Cardiac septum (tissue), 1 donor: ENCODE measurements at places on chromosomes 1 and 21.
A peak's percentile ranks its signal among the peaks of the same experiment; 100 is the strongest.

- no peak for DNase-seq
These were observed 426.7 kb upstream of the RUNX1 start for GRCh38 chr21:35475762-35476161.

DNA sequence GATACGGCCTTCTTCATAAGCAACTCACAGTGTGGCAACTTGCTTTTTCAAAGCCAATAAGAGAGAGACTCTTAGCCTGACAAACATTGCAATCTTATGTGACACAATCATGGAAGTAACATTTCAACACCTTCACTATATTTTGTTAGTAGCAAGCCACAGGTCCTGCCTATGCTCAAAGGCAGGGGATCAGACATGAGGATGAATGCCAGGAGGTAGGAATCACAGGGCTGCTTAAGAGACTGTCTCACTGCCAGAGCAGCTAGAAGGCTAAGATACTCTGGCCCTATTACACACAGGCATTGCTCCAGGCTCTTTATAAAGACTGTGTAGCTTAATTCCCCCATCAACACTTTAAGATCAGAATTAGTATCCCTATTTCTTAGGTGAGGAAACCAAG lies 236.2 kb upstream of the KAZN start:
- DNase-seq: no peak

DNA sequence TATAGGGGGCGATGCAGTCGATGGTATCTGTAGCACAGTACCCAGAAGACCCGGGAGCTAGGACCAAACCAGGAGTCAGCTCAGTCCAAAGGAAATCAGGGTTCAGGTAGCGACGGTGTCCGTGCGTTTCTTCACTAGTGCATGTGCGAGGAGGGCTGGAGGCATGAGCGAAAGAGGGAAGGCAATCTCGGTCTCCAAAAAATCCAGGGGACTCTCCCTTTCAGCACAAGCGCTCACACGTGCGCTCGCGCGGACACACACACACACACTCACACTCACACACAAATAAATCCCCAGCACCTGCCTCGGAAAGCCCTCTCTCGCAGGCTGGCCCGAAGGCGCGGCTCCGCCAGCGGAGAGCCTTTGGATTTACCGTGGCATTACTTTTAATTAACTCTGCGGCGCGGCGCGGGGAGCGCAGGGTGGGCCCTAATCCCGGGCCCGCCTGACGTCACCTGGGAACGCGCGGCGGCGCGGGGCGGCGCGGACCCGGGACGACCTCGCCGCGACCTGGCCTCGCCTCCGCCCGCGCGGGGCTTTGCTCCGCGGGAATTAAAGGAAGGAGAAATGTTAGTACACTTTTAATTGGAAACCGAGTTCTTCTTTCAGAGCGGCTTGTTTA lies 121.2 kb downstream of the LMX1A start:
- DNase-seq: no peak

- no peak for DNase-seq
These were observed 51.9 kb upstream of the SYNC start for GRCh38 chr1:32754317-32755097.

- no peak for DNase-seq
These were observed 40.2 kb upstream of the QSOX1 start for GRCh38 chr1:180114396-180114945.

DNA sequence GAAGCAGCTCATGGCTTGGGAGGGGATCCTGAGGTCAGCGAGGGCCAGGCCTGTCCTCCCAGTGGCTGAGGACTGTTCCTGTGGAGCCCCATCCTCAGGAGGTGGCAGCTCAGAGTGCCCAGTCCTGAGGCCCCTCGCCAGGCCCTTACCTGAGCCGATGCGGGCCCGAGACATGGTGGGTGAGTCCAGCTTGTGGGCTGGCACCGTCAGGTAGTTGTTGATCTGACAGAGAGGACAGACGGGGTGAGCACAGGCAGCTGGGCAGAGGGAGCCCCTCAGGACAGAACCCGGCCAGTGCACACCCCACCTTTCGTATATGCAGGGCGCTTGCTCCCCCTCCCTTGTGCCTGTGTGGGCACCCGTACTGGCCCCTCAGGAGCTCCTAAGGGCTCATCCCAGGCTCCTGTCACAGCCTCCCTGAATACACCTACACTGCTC lies 53.9 kb downstream of the SLC9A1 start:
- DNase-seq: no peak

DNA sequence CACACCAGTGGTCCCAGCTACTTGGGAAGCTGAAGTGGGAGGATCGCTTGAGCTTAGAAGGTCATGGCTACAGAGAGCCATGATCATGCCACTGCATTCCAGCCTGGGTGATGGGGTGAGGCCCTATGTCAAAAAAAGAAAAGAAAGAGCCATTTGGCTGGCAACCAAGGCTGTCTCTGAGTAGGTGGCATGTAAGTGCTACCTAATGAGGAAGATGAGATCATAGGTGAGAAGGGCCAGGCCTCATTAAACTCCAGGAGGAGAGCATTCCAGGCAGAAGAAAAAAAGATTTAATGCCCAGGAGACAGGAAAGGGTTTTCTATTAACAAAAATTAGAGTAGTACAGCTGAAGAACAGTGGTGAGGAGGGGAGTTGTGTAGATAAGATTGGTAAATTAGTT lies 103.4 kb upstream of the ZNF678 start:
- DNase-seq: no peak

GRCh38 chr1:109229531-109230127 lies 15.9 kb downstream of the SARS1 start:
- DNase-seq: no peak

DNA sequence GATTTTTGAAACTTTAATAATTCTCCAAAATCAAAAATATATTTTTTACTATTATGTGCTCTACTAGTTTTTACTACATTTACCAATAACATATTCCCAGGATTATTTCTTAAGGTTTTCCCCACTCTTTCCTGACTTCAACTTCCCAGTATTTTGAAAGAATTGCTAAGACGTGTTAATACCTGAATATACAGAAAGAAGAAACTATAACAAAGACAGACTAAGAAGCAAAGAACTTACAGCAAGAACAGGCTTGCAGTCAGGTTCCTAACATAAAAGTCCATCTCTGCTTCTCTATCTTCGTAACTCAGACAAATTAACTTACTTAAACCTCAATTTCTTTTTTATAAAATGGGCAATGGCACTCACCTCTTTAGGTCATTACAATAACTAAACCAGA lies 63.2 kb downstream of the SRSF11 start:
- no peak for DNase-seq

DNA sequence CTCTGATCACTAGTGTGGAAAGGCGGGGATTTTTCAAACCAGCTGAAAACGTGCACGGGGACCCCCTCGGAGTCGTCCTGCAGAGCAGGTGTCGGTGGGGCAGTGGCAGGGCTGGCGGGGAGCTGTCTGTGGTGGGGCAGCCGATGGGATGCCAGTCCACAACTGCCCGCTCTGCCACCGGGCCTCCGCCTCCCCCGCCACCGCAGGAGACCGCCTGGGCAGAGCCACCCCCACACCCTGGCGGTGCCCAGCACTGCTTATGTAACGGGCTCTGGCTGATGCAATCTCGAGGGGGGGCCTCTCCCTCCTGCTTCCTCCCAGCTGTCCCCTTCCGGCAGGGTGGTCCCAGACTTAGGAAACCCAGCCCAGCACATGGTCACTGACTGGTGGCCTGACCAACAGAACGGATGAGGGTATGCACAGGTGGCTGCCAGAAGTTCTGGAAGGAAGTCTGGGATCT lies 9.3 kb downstream of the CHD5 start:
- DNase-seq: no peak

- DNase-seq: no peak
These were observed 120.6 kb downstream of the KCNJ15 start for GRCh38 chr21:38377165-38378088.

- no peak for DNase-seq
These were observed 33.6 kb upstream of the ZFP69B start for GRCh38 chr1:40416709-40417108.

- peak; percentile 62 for DNase-seq
These were observed 3.7 kb upstream of the LRP8 start for GRCh38 chr1:53331446-53332185.

- DNase-seq: no peak
These were observed 16.6 kb downstream of the IPO9 start for GRCh38 chr1:201845331-201846083.

- DNase-seq: no peak
These were observed 1.5 kb upstream of the C2CD4D start for GRCh38 chr1:151841141-151841540.

DNA sequence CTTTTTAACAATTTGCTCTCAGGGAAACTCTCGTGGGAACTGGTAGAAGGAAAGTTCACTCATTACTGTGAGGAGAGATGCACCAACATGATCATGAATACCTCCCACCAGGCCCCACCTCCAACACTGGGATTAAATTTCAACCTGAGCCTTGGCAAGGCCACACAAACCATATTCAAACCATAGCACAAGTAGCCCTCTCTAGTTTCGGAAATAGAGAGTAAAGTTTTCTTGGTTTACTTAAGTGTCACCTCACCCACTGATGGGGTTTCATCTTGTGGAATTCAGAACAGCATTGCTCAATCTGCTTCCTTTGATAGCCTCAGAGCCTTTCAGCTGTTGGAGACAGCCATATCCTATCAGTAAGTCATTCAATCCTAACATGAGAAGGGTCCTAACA lies 25.5 kb upstream of the CCSAP start:
- DNase-seq: no peak

- DNase-seq: no peak
These were observed 119.8 kb downstream of the RNF220 start for GRCh38 chr1:44524655-44525500.

- DNase-seq: no peak
These were observed 1054.4 kb downstream of the AMY1C start for GRCh38 chr1:104804147-104804546.

DNA sequence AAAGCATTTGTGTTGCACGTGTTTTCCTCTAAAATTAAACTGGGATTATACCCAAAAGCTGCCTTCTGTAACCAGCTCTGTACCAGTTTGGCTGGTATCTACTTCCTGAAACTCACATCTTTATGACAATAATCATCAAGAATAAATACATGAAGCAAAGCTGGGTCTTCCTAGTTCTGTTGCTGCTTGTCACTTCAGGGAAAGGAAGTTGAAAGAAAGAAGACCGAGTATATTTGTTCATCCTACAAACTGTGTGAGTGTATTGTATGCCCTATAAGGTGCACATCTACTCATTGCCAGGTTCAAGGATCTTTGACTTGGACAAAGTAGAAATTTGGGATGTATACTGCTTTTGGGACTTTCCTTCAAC lies 29.1 kb upstream of the IFNGR2 start:
- no peak for DNase-seq

DNA sequence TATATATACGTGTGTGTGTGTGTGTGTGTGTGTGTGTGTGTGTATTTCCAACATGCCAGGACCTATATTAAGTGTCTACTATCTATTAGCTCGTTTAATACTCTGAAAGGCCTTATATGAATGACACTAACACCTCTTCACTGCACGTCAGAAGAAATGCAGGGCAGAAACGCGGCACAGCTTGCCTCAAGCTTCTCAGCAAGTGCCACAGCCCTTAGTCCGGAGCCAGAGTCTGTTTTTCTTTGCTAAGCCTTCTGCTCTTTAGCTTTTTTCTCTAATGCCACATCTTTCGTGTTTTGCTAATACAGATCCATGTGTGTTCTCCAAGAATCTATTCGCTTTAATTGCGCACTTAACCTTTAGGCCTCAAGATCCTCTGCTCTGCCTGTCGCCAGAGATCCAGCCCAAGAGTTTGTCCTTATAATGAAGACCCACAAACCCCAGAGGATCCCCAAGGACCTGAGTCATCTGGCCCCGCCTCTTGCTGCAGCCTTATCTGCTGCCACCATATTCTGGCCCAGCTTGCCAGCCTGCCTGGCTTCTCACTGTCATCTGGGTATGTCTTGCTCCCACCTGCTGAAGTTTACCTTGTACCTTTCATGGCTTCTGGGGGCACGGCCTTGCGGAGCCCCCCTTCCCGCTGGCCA lies 2.0 kb upstream of the TRIM58 start:
- DNase-seq: no peak

DNA sequence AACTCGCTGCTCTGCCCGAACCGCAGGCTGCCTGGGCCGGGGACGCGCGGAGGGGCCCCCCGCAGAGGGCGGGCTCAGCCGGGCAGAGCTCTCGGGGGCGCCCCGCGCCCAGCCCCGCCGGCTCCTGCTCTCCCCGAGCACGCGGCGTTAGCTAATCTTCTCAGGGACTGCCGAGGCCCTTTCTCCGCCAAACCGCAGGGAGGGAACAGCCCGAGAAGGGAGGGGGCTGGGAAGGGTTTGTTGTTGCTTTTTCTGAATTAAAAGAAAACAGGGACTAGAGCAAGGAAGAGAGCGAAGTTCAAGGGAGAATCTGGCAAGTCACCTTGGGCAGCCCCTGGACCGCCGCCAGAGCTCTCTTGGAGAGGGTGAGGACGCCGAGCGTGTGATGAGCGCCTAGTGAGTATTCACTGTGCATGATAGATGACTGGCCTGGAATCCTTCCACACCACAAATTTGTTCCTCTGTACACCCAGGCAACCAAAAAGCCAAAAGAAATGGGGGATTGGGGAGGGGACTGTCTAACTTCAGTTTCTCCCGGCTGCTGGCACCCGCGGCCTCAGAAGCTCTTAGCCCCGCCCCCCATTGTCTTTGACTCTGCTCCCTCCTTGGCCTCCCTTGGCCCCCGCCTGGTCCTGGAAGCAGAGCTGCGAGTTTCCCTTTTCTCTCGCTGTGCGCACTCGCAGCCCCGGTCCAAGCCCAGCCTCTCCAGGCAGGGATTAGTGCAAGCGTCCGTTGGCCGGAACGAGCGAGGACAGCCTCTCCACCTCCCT lies 19.7 kb upstream of the LMX1A start:
- peak; percentile 91 for DNase-seq

- no peak for DNase-seq
These were observed 13.4 kb downstream of the LRRC8D start for GRCh38 chr1:89834083-89834704.

- no peak for DNase-seq
These were observed 12.4 kb downstream of the KRTAP22-2 start for GRCh38 chr21:30577766-30578165.

DNA sequence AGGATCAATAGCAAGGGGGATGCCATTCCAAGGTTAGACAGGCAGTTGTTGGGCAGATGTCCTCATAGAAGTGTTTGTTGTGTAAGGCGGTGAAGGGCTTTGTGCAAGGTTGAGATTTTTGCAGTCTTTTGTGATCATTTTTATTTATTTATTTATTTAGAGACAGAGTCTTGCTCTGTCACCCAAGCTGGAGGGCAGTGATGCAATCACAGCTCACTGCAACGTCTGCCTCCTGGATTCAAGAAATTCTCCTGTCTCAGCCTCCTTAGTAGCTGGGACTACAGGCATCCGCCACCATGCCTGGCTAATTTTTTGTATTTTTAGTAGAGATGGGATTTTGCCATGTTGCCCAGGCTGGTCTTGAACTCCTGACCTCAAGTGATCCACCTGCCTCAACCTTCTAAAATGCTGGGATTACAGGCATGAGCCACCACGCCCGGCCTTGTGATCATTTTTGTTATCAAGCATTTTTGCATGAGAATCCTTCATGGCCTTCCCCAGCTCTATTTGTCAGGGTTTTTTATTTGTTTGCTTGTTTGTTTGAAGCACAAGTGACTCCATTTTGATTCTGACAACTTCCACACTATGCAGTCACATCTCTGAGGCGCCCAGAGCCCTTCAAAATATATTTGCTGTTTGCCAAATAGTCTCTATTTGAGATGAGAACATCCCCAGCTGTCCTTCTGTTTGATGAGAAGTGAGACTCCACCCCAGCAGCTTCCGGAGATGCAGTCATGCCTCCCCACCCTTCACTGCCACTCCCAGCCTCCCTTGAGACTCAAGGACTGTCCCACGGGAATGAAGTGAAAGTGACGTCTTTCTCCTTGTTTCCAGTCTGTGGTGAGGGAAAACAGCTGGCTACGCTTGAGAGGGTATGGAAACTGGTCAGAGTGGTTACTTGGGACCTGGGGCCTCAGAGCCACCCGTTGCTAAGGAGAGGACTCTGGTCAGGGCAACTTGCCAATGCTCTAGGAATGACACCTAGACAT lies 38.0 kb downstream of the TMEM50B start:
- no peak for DNase-seq
